ENCODE measurements at places on chromosomes 4 and X.

DNA sequence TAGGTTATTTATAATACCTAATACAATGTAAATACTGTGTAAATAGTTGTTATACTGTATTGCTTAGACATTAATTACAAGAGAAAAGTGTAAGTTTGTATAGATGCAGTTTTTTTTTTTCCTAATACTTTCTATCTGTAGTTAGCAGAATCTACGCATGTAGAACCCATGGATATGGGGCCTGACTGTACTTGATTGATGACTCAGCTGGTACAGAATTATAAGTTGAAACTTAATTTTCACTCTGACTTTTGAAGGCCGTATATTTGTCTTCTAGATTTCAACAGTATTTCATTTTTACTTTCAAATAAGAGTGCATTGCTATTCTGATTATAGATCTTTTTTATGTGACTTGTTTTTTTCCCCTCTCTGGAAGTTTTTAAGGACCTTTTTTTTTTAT, 30.8 kb upstream of the NDUFC1 start:
- no peak for DNase-seq
- H3K4me3 ChIP-seq, result no peak overlapping the region
- H3K4me1 ChIP-seq, result peaks cover 18% of the 10 kb centered on the region
- H3K27me3 ChIP-seq, result no peaks in the 10 kb centered on the region

- H3K36me3 ChIP-seq, result no peaks in the 10 kb centered on the region
- H3K27me3 ChIP-seq, result no peaks in the 10 kb centered on the region
- DNase-seq, result peak; percentile 23
- H3K4me3 ChIP-seq, result no peak overlapping the region
These were observed 29.2 kb downstream of the SULT1E1 start for GRCh38 chr4:69830560-69831269.

GRCh38 chr4:41678086-41678816, 70.3 kb downstream of the PHOX2B start:
- no peaks in the 10 kb centered on the region for H3K4me1 ChIP-seq
- H3K27ac ChIP-seq, result no peak overlapping the region
- H3K27me3 ChIP-seq, result no peaks in the 10 kb centered on the region
- DNase-seq, result no peak
- no peak overlapping the region for H3K4me3 ChIP-seq
- H3K36me3 ChIP-seq, result peaks cover 33% of the 10 kb centered on the region

GRCh38 chr4:114866901-114867670, 246.3 kb downstream of the NDST4 start:
- H3K27me3 ChIP-seq, result no peaks in the 10 kb centered on the region
- DNase-seq, result no peak
- no peaks in the 10 kb centered on the region for H3K36me3 ChIP-seq

DNA sequence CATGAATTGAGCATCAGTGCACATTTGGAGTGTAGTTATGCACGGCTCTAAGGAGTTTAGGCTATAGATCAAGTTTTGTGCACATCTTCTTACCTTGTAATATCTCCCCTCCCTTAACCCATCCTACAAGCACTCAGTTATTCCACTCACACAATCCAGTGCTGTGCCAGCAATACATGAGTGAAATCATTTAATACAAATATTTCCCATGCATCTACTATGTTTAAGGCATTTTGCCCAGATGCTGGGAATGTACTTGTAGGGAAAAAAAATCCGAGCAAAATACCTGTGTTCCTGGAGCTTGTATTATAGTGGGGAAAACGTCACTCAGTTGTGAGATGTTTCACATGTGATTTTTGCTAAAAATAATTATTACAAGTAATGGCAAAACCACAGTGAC, 191.6 kb upstream of the LDB2 start:
- H3K27ac ChIP-seq, result no peak overlapping the region
- DNase-seq, result no peak
- no peaks in the 10 kb centered on the region for H3K4me1 ChIP-seq
- H3K27me3 ChIP-seq, result no peaks in the 10 kb centered on the region
- no peak overlapping the region for H3K4me3 ChIP-seq

GRCh38 chr4:48361012-48361400, 19.7 kb downstream of the SLAIN2 start:
- H3K27ac ChIP-seq, result no peak overlapping the region
- no peaks in the 10 kb centered on the region for H3K27me3 ChIP-seq
- H3K4me1 ChIP-seq, result no peaks in the 10 kb centered on the region

DNA sequence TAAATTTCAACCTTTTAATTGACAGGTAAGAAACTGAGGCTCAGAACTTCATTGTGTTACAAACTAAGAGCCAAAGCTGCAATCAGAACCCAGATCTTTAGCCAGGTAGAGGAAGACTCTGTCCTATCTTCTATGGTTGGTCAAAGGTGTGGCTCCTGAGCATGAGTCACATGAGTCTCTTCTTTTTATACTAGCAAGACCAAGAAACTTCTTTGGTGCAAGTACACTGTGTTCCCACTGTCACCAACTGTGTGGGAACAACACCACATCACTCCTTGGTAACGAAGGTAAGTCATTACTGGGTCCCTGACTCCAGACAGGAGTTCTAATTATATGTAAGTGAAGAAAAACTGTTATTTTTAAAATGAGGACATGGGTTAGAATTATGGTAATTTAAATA, 290.1 kb downstream of the INPP4B start:
- H3K4me3 ChIP-seq, result no peak overlapping the region
- no peak for DNase-seq
- no peaks in the 10 kb centered on the region for H3K36me3 ChIP-seq
- peaks cover 12% of the 10 kb centered on the region for H3K4me1 ChIP-seq
- H3K27ac ChIP-seq, result no peak overlapping the region

GRCh38 chr4:128006592-128006991, 41.4 kb downstream of the ABHD18 start:
- H3K36me3 ChIP-seq, result no peaks in the 10 kb centered on the region
- H3K27ac ChIP-seq, result no peak overlapping the region
- DNase-seq, result no peak
- H3K4me3 ChIP-seq, result no peak overlapping the region
- no peaks in the 10 kb centered on the region for H3K27me3 ChIP-seq
- H3K4me1 ChIP-seq, result no peaks in the 10 kb centered on the region

DNA sequence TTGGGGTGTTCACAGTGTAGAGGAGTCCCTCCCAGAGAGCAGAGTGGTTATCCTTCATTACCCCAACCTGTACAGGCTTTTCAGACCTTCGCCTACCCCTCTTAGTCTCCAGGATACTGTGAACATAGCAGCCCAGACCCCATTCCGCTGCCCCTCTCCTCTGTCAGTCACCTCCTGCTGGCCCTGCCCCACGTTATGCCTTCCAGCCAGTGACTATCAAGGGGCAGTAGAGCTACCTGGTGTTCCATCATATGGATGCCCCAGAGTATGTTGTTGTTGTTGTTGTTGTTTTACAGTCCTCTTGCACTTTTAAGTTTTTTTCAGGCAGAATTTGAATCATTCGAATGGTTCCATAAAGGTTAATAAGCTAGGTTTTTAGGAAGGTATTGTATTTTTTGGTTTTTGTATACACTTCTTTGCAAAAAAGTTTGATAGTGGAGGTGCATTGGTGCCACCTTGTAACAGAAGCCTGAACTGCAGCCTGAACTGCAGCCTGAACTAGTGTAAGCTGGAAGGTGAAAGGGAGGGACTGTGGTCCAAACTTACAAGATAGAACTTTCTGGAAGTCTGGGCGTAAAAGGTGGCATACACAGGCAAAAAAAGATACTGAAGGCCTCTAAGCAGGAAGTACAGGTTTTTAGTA, 101.4 kb upstream of the RAB40AL start:
- H3K27ac ChIP-seq, result no peak overlapping the region
- no peak overlapping the region for H3K4me3 ChIP-seq
- H3K4me1 ChIP-seq, result no peaks in the 10 kb centered on the region
- no peaks in the 10 kb centered on the region for H3K36me3 ChIP-seq

DNA sequence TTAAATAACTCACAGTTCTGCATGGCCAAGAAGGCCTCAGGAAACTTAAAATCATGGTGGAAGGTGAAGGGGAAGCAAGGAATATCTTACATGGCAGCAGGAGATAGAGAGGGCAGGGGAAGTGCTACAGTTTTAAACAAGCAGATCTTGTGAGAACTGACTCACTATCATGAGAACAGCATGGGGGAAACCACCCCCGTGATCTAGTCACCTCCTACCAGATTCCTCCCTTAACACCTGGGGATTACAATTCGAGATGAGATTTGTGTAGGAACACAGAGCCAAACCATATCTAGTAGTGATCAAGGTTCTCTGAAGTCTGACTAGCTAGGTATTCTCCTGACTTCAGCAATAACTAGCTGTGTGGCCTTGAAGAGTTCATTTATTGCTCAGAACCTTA, 56.0 kb downstream of the BANK1 start:
- no peaks in the 10 kb centered on the region for H3K4me1 ChIP-seq
- no peaks in the 10 kb centered on the region for H3K27me3 ChIP-seq
- no peak for DNase-seq
- H3K36me3 ChIP-seq, result no peaks in the 10 kb centered on the region
- H3K4me3 ChIP-seq, result no peak overlapping the region

DNA sequence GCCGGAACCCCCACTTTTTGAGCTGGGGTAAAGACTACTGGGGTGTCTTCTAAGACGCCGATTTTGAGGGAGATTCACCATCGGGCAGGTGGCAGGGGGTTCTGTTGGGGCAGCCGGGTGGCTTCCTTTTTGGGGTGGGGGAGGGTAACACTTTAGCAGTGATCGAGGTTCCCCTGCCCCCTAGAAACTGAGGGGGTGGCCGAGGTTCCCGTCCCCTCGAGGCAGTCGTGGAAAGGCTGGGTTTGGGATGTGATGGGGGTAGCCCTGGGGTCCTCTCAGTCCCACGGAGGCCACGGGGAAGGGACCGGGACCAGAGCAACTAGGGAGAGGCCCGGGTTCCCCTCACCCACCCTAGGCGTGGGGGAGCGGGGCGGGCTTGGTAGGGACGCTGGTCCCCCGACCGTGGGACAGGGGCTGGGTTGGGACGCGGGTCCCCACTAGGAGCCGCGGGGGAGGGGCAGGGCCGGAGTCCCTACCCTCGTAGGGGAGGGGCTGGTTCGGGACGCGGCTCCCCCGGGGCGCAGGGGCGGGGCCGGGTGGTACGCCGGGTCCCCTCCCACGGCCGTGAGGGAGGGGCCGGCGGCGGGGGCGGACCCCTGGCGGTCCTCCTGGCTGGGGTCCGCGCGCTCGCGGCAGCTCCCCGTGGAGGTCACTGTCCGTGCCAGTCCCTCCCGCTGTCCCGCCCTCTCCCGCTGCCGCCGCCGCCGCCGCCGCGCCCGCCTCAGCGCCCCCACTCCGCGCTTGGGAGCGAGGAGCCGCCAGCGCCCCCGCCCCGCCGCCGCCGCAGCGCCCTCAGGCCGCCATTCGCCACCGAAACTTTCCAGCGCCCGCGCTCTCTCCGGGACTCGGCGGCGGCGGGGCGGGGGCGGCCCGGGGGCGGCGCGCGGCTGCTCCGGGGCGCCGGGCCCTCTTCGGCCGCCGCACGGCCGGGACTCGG, at the start of gene TBL1X:
Gene TBL1X, plus strand, starts transcription at position 624 of the 937 bp plus-strand sequence. CDS start 188,529 bp downstream, outside the sequence.
- no peaks in the 10 kb centered on the region for H3K27me3 ChIP-seq
- peak within 1 kb of the TSS; percentile 73 for H3K4me3 ChIP-seq
- H3K4me1 ChIP-seq, result peaks cover 21% of the 10 kb centered on the region

DNA sequence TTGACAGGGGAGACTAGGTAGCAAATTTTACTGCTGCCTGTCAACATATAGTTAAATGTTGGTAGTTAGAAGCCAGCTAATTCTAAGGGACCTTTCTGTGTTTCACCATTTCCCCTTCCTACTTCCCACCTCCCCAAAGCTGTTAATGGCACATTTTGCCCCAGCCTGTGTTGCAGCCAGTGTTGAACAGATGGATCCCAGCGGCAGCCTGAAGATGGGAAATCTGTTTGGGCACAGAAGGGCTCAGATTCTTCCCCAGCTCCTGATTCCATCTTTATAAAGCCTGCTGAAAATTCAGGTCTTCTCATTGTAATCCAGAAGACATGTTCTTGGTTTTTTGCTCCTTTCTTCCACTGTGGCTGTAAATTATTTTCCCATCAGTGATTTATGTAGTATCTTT, 89.0 kb downstream of the SPRY1 start:
- no peaks in the 10 kb centered on the region for H3K27me3 ChIP-seq
- no peak for DNase-seq
- peaks cover 15% of the 10 kb centered on the region for H3K4me1 ChIP-seq
- no peak overlapping the region for H3K27ac ChIP-seq

DNA sequence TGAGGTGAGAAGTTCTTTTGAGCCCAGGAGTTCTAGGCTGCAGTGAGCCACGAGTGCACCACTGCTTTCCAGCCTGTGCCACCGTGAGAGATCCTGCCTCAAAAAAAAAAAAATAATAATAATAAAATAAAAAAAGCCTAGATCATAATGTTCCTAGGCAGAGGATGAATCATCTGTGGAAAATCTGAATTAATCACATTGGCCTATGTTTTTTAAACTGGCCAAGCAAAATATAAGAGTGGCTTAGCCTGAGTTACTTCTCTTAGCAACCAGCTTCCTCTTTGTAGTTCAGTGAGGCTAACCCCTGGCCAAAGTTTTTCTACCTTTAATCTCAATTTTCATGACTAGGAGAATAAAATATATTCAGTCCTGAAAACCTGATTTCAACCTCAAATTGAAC, 614.6 kb downstream of the PPP4R3C start:
- no peaks in the 10 kb centered on the region for H3K27me3 ChIP-seq
- no peak overlapping the region for H3K27ac ChIP-seq
- H3K36me3 ChIP-seq, result no peaks in the 10 kb centered on the region
- H3K4me1 ChIP-seq, result no peaks in the 10 kb centered on the region

- H3K36me3 ChIP-seq, result no peaks in the 10 kb centered on the region
- no peak overlapping the region for H3K4me3 ChIP-seq
- H3K4me1 ChIP-seq, result no peaks in the 10 kb centered on the region
- H3K27ac ChIP-seq, result no peak overlapping the region
These were observed 33.5 kb upstream of the CYBB start for GRCh38 chrX:37746218-37746941.

- no peaks in the 10 kb centered on the region for H3K4me1 ChIP-seq
- no peak overlapping the region for H3K4me3 ChIP-seq
- no peaks in the 10 kb centered on the region for H3K36me3 ChIP-seq
- no peaks in the 10 kb centered on the region for H3K27me3 ChIP-seq
These were observed 561.4 kb downstream of the ZIC3 start for GRCh38 chrX:138127314-138127713.

GRCh38 chr4:168900080-168900479, 110.0 kb downstream of the CBR4 start:
- H3K4me3 ChIP-seq, result no peak overlapping the region
- peaks cover 4% of the 10 kb centered on the region for H3K36me3 ChIP-seq
- no peaks in the 10 kb centered on the region for H3K4me1 ChIP-seq
- no peaks in the 10 kb centered on the region for H3K27me3 ChIP-seq
- no peak overlapping the region for H3K27ac ChIP-seq

All from PC-9 (cell line).